Cardiac fibroblast (primary cell): ENCODE measurements at places on chromosomes 16 and 17.

DNA sequence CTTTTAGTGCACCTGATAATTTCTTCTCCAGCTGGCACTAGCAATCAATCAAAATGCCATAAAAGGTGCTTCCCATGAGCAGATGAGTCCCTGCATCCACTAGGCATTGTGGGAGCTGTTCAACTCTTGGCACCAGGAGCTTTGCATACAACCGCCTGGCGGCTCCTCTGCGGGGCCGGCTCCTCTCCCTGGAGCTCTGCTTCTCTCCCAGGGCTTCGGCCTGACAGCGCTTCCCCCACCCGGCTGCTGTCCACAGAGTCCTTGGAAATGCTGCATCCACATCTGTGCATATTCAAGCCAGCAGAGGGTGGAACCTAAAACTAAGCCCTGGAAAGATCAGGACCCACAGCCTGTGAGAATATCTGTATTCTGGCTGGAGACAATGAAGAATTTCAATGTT lies 62.9 kb downstream of the LMF1 start:
- DNase-seq, result no peak

DNA sequence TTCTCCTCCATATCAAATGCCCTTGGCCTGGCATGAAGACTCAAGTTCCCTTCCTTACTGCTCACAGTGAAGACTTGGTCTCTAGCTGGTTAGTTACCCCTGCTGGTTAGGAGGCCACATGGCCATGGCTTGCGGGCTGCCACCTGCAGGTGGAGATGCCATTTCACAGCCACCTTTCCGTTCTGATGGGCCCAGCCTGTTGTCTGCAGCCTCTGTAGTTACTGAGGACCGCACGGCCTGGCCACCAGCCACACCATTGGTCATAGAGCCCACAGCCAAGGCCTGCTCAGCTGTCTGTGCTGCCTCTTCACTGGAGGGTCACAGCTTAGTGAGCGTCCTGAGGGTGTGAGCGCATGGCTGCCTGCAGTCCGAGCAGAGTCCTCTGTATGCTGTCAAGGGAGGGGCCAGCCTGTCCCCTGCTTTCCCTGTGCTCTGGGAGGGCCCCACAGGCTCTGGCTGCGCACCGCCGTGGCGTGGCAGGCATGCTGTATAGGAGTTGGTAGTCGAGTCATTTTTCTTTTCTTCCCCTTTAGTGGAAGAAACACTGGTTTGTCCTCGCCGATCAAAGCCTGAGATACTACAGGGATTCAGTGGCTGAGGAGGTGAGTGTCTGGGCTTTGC lies 59.2 kb downstream of the PLD6 start:
- DNase-seq, result no peak

DNA sequence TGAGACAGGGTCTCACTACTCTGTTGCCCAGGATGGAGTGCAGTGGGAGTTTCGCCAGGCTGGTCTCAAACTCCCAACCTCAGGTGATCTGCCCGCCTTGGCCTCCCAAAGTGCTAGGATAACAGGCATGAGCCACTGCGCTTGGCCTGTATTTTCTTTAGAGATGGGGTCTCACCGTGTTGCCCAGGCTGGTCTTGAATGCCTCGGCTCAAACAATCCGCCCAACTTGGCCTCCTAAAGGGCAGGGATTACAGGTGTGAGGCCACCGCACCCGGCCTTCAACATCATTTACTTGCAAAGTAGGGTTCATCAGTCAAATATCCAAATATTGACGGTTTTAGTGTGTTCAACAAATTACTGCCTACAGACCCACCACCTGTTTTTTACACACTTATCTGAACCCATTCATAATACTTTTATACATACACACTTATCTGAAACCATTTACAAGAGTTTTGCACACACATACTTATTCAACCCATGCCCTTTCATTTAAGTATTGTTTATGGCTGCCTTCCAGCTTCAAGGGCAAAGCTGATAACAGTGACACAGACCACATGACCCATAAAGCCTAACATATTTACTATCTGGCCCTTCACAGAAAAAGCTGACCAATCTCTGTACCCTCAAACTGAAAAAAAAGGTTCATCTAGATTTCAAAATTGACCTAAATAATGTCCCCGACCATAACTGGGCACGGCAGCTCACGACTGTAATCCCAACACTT lies 11.9 kb downstream of the TMEM170A start:
- DNase-seq, result no peak

DNA sequence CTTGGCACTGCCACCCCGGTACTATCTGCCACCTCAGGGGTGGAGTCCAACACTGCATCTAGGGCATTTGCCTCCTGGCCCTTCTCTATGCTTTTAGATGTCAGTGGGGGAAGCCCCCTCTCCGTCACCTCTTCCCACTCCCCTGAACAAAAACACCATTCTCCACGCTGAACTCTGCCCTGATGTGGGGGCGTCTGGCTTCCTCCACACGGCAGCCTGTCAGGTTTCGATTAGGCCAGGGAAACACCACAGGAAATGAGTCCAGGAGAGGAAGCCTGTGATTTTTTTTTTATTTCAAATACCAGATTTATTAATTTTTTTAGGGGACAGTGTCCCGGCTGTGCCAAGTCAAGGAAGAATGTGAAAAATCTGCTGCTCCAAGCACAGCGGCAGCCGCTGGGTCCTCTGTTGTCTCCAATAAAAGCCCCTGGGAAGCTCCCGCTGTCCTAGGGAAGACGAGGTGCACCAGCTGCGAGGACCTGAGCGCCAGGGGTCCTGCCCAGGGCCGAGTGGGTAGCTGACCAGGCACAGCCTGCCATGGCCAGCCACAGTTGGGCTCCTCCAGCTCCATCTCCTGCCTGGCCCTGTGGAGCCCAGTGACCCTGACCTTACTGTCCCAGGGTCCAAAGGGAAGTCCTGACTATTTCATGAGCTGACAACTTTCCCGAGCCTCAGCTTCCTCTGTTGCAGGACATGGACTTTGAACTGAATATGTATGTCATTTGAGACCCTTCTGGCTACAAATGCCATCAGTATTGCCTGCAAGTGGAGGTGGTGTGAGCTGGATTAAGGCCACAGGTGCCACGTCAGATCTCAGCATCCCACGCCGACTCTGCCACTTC lies 336.7 kb downstream of the FOXL1 start:
- DNase-seq, result no peak

GRCh38 chr17:78289802-78290363 lies 58.5 kb downstream of the TMEM235 start:
- peak; percentile 95 for DNase-seq

DNA sequence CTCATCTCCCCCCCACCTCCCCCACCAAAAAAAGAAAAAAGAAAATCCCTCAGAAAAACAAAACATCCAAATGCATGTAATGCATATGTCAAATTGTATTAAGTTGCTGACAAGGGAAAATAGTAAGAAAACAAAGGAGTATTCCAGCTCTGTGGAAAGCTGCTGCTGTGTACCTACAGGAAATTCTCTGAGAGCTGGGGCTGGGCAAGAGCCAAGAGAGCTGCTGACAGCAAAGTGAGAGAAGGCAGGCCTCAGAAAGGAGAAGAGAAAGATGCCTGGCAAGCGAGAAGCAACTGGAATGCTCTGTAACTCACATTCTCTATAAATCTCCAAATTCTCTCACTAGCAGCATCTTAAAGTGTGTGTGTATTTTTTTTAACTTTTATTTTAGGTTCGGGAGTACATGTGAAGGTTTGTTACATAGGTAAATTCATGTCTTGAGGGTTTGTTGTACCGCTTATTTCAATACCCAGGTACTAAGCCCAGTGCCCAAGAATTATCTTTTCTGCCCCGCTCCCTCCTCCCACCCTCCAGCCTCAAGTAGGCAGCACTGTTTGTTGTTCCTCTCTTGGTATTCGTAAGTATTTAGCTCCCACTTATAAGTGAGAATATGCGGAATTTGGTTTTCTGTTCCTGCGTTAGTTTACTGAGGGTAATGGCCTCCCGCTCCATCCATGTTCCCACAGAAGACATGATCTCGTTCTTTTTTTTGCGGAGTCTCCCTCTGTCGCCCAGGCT lies 24.4 kb downstream of the CNTROB start:
- DNase-seq, result peak; percentile 93

- DNase-seq, result no peak
Measured at GRCh38 chr17:34378664-34379101, 15.7 kb upstream of the CCL1 start.

DNA sequence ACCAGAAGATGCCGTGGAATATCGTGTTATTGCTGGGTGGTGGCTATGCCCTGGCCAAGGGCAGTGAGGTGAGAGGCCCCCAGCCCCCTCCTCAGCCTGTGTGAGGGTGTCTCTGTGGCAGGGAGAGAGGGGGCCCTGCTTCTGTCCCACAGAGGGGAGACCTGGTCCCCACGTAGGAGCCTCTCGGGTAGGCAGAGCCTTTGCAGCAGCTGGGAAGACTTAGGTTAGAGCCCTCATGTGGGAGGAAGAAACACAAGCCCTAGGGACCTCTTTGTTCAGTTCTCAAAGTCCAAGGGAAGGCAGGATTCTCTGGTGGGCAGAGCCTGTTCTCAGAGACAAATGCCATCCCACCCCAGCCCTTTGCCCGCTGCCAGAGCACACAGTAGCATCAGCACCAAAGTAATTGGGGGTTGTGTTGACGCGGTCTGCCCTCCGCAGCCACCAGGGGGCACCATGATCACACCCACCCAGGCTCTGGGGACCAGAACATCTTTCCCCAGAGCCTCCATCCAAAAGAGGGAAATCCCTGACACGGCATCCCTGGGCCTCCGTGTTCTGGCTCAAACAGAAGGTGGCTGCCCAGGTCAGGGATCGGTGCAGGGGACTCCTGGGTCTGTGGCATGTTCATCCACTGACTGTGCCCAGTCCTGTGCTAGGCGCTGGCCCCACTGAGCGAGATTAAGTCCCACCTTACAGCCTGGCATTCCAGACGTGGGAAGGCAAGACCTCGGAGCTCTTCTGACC lies 11.5 kb upstream of the FOXN1 start:
- DNase-seq, result peak; percentile 69

DNA sequence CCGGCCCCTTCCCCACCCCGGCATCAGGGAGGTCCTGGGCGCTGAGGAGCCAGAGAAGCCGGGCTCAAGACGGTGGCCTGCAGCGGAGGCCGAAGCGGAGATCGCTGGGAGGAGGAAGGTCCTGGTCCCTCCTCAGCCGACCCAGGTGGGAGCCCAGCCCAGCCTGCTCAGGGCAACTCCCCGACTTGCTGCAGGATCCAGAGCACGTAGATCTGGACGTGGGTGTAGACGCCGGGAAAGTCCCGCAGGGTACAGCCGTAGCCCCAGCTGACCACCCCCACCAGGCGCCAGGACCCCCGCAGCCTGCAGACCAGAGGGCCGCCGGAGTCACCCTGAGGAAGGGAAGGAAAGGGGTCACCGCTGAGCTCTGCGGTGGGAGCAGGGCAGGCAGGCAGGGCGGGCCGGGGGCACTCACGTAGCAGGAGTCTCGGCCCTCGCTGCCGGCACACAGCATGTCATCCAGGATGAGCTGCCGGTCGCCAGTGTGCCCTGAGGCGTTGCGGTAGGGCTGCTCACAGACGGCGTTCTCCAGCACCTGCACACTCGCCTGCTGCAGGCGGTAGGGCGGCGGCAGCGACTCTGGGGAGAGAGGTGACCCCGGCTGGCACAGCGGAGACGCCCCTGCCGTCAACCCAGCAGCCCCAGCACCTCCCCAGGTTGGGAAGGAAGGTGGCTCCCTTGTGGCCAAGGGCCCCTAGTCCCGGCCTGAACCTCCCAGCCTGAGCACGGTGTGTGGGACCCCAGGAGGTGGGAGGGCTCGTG lies 5.4 kb downstream of the TPSD1 start:
- no peak for DNase-seq

DNA sequence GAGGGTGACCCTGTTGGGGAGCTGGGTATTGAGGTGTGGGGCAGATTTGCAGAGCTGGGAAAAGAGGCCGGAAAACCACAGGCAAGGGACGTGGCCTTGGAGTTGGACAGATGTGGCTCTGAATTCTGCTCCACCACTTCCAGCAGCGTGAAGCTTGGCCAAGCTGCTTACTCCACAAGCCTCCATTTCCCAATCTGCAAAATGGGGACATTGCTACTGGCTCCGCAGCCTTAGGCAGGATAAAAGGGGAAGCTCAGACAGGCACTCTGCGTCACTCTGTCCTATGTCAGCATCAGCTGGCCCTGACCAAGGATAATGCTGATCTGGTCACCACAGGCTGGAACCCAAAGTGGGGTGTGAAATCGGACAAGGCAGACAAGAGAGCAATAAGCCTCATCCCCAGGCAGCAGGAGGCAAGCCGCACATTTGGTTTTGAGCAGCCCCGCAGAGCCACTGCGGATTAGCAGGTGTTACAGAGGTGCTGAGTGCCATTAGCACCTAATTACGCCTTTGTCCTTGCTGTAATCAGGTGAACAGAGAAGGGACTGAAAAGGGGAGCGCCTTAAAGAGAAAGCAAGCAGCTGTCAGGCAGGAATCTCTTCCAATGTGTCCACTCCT lies 54.8 kb downstream of the SDK2 start:
- no peak for DNase-seq

- no peak for DNase-seq
Measured at GRCh38 chr17:79720705-79721292, 9.9 kb upstream of the ENPP7 start.

DNA sequence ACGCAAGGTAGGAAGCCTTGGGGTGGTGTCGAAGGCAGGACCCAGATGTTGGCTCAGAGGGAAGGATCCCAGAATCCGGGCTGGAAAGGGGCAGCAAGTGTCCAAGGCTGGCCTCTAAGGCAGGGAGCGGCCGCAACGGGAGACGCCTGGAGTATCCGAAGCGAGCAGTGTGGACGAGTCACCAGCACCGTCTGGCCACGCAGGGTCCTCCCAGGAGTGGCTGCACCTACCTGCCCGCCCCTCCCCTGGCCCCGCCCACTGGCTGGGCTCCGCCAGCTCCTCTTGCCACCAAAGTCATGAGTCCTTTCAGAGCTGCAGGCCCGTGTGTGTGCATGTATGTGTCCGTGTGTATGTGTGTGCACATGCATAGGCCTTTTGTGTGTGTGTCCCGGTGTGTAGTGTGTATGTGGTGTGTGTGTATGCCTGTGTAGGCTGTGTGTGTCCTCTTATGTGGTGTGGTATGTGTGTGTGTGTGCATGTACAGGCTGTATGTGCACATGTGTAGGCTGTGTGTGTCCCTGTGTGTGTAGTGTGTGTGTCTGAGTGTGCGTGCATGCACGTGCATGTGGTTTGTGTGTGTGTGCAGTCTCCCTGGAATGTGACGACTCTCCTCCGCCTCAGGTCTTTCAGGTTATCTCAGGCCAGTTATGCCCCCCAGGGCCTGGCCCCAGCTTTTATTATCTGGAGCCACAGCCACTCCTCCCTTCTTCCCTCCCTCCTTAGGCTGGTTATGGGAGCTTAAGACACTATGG lies at the start of gene PRSS8:
TSS of gene PRSS8 (minus strand) at position 193 of the 752 bp plus-strand sequence. CDS start 229 bp downstream, outside the sequence.
- no peak for DNase-seq

GRCh38 chr16:20084624-20085226 lies 11.0 kb upstream of the GPR139 start:
- no peak for DNase-seq

- no peak for DNase-seq
Measured at GRCh38 chr16:79885320-79885719, 284.8 kb upstream of the MAF start.

- DNase-seq, result no peak
Measured at GRCh38 chr16:1071561-1072225, 854 bp upstream of the SSTR5 start.

- peak; percentile 8 for DNase-seq
Measured at GRCh38 chr16:6682142-6682811, 650.4 kb upstream of the RBFOX1 start.
